ENCODE measurements at places on chromosomes 12 and 14.

- DNase-seq: no peak
Measured at GRCh38 chr14:64364907-64365306, 23.2 kb upstream of the MTHFD1 start.

DNA sequence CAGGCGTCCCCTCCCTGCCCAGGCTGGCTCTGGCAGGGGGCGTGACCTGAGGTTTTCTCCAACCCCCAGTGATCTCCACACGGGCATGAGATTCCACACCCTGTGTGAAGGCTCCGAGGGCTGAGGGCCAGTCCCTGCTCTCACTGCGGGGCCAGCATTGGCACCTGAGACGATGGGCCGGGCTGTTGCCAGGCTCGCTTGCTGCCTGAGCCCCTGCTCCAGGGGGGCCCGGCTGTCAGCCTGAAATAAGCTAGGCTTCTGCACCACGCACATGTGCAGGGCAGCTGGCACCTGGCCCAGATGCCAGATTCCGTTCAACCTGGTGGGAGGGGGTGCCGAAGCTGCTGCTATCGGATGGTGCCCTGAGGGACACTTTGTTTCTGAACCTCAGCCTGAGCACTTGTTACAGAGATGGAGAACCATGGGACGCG, 196.5 kb upstream of the PRMT8 start:
- no peak for DNase-seq

DNA sequence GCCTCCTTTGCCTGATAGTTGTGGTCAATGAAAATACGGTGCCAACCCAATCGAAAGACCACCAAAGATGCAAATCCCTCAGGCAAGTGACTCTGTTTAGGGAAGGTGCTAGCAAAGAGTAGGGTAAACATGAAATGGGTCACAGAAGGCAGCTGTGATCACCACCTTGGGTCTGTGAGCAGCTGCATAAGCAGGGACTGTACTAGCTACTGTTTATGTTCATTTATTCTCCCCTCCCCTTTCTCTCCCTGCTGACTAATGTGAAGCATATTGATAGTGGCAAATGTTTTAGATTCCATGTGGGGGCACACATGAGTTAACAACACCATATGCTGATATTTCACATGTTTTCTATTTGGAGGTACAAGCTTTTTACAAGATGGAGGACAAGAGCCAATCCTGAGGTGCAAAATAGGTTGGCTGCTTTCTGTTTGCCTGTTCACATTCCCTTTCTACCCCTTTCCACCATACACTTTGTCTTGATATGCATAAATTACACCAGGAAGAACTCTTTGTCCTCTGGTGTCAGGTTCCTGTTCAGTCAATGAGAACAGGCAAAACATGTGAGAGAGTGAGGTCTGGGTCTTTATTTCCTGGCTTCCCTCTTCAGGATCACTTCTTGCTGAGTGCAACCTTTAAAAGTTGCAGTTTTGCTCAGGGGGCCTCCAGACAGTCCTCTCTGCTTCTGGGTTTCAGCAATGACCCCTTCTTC, 71.1 kb downstream of the AVPR1A start:
- DNase-seq: no peak

GRCh38 chr12:67447180-67447579, 178.0 kb downstream of the CAND1 start:
- no peak for DNase-seq

- DNase-seq: no peak
Measured at GRCh38 chr14:101810897-101811621, 49.5 kb downstream of the PPP2R5C start.

DNA sequence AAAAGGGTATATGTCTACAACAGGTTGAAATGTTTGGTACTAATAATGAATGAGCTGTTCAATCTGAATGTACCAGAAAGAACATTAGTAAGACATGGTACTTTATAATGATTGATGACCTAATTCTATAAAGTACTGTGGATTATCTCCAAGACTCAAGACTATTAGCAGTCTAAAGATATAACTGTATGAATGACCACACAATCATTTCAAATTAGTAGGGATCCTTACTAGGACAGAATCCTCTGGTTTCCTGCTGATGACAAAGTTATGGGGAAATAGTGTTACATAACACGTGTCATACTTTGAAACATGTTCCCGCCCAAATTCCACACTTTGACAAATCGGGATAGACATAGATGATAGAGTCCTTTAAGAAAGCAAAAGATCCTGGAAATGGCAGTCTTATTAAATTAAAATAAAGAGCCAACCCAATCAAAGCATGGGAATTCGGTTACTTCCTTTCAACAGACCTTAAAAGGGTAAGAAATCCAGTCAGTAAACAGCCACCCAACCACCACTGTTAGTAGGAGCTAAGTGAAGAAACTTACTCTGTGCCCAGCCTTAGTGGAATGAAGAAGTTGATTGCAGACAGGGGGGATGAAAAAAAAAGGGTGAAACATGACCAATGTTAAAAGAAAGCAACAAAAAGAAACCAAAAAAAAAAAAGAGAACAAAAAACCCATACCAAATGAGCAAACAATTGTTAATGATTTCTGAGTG, 2.8 kb downstream of the VPS29 start:
- DNase-seq: no peak

DNA sequence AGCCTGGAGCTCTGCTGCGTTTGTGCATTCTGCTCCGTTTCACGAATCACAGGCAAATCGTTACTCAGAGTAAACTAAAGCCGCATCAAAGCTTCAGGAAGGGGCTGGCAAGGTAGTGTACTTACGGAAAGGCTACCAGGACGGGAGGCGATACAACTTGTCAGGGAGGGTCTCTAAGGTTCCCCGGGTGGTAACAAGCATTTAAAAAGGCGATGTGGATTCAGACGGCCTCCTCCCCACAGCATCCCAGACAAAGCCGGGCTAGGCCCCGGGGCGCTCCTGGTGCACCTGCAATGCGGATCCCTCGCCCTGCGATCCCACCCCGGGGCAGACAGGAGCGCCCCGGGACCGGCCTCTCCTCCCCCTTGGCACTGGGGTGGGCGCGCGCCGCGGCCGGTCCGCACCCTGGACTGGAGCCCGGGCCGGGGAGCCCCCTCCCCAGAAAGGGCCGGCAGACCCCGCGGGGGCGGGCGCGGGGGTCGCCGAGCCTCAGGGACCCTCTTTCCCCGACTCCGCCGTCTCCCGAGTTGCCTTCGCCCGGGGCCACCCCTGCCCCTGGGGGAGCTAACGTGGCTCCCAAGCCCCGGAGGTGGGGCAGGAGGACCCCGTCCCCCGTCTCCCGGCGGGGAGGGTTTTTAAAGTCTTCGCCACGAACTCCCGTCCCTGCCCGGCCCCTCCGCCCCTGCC, 718 bp downstream of the CCDC92 start:
- DNase-seq: peak; percentile 12

DNA sequence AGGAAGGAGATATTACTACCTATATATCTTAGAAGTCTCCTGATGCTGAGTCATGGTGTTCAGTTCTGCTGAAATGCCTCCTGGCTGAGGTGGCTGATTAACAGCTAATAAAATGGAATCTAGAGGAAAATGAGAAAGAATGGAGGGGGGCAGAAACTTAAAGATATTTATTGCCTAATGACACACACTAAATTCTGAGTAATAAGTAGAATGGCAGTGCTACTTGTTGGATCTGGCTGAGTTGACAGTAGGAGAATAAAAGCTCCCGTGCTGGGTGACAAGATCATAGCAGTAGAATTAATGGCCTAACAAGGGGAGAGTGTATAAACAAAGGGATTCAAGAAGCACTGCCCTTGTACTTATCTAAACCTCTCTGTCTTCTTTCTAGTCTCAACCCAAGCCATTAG, 137.5 kb downstream of the CNTN1 start:
- DNase-seq: no peak

GRCh38 chr14:95059126-95059525, 98.2 kb downstream of the DICER1 start:
- no peak for DNase-seq

GRCh38 chr14:102026934-102027333, 59.9 kb downstream of the HSP90AA1 start:
- no peak for DNase-seq

DNA sequence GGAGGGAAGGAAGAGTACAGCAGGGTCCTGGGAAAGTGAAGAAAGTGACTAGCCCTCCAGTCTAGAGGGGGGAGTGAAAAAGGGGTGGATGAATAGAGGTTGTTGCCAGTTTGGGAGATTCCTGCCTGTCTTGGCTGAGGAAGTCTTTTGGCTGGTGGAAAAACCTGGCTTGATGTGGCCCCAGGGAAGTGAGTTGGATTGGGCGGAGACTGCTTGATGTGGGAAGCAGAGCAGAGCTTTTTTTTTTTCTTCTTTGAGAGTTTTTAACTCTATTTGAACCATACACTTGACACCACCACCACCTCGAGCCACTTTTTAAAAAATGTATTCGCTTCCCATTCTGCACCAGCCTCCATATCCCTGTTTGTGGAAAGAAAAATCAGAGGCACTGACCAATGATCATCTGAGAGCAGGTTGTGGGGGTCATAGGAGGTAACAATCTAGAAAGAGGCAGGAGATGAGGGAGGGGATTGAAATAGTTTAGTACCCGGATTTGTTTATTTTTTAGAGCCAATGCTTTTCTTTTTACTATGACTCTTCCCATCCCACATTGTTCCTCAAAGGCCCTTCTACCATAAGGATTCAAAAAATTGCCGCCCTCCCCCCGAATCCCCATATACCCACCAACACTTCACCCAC, 690 bp upstream of the DTX3 start:
- DNase-seq: no peak

DNA sequence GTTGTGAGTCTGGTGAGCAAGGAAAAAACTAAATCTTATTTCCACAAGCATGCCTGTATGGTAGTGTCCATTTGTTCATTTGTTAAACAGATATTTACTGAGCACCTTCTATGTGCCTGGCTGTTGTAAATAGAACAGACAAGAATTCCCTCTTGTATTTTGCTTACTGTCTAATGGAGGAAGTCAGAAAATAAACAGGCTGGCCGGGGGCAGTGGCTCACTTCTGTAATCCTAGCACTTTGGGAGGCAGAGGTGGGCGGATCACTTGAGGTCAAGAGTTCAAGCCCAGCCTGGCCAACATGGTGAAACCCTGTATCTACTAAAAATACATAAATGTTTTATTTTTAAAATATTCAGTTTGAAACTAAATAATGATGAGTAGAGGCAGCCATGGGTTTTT, 79.3 kb downstream of the GTF2A1 start:
- no peak for DNase-seq

DNA sequence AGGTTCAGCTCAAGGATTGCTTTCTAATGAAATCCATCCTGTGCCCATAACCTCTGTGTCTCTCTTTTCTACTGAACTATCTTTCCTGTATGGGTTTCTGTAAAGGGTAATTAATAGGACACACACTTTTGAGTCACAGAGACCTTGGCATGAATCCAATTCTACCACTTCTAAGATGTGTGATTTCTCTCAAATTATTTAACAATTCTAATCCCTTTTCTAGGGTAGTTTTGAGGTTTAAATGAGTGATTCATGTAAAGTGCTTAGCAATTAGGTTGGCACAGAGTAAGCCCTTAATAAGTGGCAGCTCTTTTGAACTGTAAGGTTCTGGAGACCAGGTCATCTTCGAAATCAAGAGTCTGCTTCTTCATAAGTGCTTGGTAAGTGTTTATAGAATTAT, 202.7 kb downstream of the RASSF9 start:
- no peak for DNase-seq

DNA sequence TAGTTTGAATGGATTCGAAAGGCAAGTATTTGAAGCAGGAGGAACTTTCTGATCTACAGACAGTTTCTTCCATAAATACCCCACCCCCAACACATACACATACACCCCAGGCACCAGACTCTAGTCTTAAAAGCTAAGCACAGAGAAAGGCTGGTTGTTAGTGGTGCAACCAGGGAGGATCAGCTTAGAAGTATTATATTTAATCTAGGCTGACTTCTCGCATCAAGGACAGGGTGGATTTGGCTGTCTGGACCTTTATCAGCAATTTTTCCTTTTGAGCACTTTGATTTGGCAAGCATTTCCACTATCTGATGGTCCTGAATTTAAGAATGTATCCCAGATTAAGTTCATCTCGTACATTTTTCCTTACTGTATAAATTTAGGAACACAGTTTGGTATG, 1489.8 kb upstream of the FLRT2 start:
- no peak for DNase-seq

- DNase-seq: no peak
Measured at GRCh38 chr12:57166971-57167371, 19.6 kb upstream of the LRP1-AS start.

- DNase-seq: no peak
Measured at GRCh38 chr12:6620137-6620884, 13.1 kb upstream of the CHD4 start.

DNA sequence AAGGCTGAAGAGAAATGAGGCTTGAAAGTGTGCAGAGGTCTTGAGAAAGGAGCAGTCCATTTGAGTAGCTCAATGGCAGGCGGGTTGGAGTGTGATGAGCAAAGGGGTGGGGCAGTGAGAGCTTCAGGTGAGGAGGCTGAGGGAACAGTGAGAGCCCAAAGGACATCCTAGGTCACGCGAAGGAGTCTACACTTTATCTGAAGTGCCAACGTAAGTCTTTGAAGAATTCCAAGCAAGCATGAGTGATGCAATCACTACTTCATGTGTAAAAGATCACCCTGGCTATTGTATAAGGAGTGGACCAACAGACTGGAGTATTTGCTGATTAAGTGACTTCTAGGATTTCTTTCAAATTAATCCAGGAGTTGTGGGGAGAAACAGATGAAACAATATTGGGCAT, 159.9 kb upstream of the HIF1A start:
- DNase-seq: no peak

DNA sequence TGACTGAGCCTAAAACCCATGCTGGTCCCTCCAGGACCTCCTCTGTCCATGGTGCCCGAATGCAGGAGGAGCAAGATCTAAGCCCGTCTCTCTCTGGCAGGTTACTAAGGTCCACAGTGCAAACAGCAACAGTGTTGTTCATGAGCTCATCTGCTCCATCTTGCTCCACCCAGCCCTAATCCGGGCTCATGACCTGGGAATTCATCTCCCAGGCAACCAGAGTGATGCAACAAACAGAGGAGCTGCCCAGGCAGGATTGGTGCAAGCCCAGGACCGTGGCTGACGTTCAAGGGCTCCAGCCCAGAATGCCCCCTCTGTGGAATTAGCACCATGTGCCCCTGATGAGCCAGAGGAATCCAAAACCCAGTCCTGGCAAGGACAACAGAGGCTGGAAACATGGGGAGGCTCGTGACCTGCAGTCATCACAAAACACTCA, 29.9 kb downstream of the HSPB8 start:
- no peak for DNase-seq

GRCh38 chr14:104601786-104602185, 2.8 kb downstream of the TMEM179 start:
- no peak for DNase-seq

DNA sequence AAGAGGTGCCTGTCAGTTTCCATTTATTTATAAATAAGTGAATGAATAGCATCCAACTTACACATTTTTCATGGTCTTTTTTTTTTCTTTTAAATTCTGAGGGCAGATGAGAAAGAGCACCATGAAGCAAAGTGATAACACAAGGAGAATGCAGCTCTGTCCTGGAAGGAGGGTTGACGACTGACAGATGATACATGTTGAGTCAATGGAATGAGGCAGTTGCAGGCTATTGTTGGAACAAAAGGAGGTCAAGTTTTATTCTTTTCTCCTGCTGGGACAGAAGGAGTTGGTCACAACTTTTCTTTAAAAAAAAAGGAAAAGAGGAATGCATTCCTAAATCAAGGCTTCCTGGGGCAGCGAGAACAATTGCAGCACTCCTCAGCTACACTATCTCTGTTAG, 119.9 kb upstream of the PLEKHG7 start:
- DNase-seq: no peak

All from activated CD8-positive, alpha-beta memory T cell treated with anti-CD3 and anti-CD28 coated beads for 4 hours (primary cell).